ENCODE measurements at places on chromosomes 6 and 20.
A peak's percentile ranks its signal among the peaks of the same experiment; 100 is the strongest.

GRCh38 chr20:40049854-40050253 is 639.2 kb downstream of the MAFB start:
- DNase-seq: no peak

DNA sequence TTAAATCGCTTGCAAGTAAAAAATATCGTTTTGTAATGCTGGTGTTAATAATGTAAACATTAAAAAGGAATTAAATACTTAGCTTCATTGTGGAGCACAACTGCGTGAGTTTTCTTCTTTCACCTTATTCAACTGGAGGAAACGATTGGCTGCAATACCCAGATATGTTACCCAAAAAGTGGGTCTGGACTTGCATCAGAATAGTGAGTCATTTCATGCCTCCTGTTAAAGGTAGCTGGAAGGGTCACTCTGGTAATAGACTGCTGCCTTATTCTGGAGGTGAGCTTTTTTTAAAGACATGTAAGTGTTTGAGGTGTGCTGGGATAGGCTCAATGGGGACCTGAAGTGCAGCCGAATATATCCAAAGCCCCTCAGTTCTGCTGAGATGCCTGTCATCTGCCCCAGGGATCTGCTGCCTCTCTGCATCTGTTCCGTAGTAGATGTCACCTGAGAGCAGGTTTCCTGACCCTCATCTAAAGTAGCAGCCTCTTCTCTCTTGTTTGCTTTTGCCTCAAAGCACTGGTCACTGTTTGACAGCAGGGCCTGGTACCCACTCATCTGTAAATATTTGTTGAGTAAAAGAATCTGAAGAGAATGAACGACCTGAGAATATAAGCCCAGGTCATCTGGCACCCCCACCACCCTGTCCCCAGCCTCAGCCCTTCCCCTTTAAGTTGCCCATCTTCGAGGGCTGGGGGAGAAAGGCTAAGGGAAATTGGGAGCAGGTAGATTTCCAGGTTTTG is 5.6 kb upstream of the UQCC2 start:
- no peak for DNase-seq

- DNase-seq: no peak
Measured at GRCh38 chr6:52497652-52498408, 77.7 kb downstream of the EFHC1 start.

DNA sequence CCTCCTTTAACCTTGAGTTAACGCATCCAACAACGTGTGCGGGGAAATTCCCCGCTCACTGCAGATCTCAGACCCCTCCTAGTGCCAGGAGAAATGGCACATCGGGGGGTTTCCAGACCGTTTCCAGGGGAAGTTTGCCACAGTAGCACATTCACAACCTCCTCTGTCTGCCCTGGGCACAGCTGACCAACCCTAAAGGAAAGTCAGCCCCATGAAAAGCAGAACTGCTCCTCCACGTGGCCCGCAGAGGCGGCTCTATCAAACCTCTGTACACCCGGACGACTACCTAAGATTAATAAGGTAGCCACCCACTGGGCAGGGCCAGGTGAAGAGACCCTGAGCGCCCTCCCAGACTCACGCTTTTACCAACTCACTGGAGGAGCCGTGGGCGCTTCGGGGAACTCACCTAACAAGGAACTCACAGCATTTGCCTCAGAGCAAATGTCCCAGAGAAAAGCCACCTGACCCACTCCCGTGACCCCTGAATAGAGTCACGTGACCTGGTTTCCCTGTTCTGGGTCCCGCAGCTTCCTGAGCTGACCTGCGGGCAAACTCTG is 93.1 kb downstream of the PRND start:
- peak; percentile 55 for DNase-seq

GRCh38 chr6:15441215-15441868 is 195.5 kb downstream of the JARID2 start:
- DNase-seq: peak; percentile 53
